ENCODE measurements at places on chromosomes 2 and 18. TPM values are rescaled to one million over a fixed set of nuclear protein-coding genes. Genes with fewer than 3 reads are reported as not detected.

The CCDC150 gene
- 0.46 TPM for total RNA-seq

The REG1A gene
- total RNA-seq, result 40,006 TPM

The GRB14 gene
- total RNA-seq, result 21.5 TPM

The TCF23 gene
- 0.03 TPM for total RNA-seq

The FBLN7 gene
- total RNA-seq, result 0.81 TPM

The LRRC30 gene
- total RNA-seq, result not detected

The TANC1 gene
- total RNA-seq, result 12.1 TPM

The GCG gene
- 299 TPM for total RNA-seq

The PSMA8 gene
- total RNA-seq, result not detected

The BABAM2 gene
- 15.2 TPM for total RNA-seq

The WDPCP gene
- total RNA-seq, result 6.1 TPM

The TRPM8 gene
- 1.00 TPM for total RNA-seq

The ZNF516 gene
- total RNA-seq, result 14.9 TPM

The CHRND gene
- total RNA-seq, result not detected

The FARSB gene
- total RNA-seq, result 12.6 TPM

GRCh38 chr2:175430236-175430635 is 248.7 kb upstream of the ATP5MC3 start:
- DNase-seq, result no peak

DNA sequence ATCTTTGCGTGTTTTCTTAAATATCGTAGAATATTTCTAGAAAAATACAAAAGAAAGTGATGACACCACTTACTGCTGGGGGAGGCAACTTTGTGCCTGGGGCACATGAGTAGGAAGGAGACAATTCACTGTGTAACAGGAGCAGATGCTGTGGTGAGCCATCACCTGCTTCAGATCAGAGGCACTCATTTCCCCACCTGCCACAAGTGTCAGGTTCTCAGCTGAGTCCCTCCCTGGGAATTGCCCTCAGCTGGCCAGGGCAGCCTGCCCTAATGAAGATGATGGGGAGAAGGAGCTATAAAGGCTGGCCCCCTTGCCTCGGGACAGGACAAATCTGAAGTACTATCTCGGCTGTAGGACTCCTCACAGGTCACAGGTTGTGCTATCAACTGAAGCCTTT is 322.8 kb downstream of the STK39 start:
- no peak for DNase-seq

DNA sequence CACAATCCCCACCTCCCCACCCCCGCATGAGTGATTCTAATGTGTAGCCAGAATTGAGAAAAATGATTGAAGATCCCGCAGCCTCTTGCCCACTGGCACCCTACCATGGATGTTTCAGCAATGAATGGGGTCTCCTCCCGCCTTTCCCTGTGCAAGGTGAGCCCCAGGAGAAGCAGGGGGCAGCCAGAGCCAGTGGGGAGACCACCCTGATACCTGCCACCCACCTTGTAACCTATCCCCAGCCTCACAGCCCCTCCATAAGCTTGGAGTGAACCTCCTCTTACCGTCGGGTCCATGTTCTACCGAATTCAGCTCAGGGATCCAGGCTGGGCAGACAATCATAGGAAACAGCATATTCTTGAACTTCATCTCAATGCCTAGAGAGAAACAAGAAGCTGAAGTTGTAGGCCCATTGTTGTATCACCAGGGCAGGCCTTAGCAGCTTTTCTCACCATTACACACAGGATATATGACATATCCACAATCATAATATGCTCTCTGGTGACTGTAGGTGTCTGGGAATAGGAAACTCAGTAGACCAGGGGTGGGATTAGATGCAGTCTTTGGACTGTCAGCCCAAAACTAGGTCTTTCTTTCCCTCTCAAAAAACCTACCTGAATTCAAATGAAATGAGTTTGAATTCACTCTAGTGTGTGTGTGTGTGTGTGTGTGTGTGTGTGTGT is 30.9 kb downstream of the XDH start:
- DNase-seq, result no peak

GRCh38 chr18:1150344-1150743 is 245.7 kb downstream of the ADCYAP1 start:
- no peak for DNase-seq

GRCh38 chr18:3782901-3783300 is 332.9 kb downstream of the TGIF1 start:
- no peak for DNase-seq

GRCh38 chr18:41644466-41644865 is 310.6 kb upstream of the PIK3C3 start:
- no peak for DNase-seq

GRCh38 chr2:174059178-174059883 is 94.2 kb upstream of the SP3 start:
- DNase-seq, result no peak

GRCh38 chr2:241514553-241514952 is 6.2 kb upstream of the STK25 start:
- no peak for DNase-seq

GRCh38 chr2:36672199-36672598 is 24.3 kb upstream of the VIT start:
- DNase-seq, result no peak

DNA sequence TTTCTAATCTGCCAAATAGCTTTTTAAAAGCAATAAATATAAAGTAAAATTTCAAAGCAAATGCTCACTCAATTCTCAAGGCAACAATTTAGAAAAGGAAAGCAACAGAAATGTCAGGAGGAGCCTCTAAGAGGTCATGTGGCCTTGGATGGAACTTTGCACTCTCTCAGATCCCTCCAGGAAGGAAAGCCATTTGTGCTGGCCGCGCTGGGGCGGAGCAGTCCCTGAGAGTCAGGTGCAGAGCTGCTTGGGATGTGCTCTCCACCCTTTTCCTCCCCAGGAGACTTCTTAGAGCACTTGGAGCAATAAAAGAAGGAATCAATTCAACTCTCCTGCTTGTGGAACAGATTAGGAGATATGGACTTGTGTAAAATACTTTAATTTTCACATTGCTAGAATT is 379.8 kb upstream of the LINC00305 start:
- no peak for DNase-seq

- DNase-seq, result no peak
Measured at GRCh38 chr2:238658054-238658407, 189.9 kb upstream of the TWIST2 start.

DNA sequence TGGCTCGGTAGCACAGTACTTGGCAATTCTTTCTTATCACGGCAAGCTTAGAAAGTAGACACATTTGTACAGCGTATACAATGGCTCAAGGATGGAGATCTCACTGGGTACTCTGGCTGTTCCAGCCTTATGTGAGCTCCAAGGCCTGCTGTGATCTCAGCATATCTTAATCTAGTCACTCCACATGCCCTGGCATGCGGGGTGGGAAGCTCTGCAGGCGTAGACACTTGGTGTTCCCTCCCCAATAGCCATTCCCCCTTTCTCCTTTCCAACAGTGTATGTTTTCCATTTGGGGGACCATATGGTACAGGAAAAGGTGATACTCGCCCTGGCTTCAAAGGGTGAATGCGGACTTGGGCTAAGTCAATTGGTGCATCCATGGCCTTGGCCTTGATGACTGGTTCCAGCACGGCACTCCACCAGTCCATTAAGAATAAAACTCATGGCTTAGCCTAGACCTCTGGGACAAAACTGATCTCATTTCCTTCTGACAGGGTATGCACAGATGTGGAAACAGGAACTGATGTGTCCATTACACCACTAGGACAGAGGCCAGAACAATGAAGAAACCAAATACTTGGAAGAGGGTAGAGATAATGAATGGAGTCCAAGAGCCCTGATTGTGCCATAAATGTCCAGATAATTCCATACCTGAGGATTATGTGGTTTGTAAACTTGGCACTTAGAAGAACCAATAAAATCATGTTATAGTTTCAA is 28.4 kb downstream of the TGIF1 start:
- no peak for DNase-seq

- no peak for DNase-seq
Measured at GRCh38 chr2:100057901-100058261, 84.5 kb downstream of the AFF3 start.

- DNase-seq, result no peak
Measured at GRCh38 chr2:184053326-184053725, 545.0 kb upstream of the ZNF804A start.

DNA sequence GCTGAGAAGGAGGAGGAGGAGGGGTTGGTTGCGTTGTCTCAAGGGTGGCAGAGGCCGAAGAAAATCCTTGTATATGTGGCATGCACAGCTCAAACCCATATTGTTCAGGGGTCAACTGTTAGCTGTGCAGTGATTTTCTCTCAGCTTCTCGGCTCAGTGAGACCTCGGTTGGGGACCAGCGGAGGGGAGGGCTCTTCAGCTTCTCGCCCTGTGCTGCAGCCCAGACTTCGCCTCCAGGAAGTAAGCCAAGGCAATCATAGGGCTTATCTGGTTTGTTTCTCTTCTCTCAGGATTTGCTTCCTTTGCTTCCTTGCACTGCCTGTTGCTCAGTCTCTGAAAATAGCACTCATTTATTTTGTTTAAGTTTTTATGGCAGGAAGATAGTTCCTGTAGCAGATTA is 85.5 kb downstream of the SOWAHC start:
- no peak for DNase-seq

DNA sequence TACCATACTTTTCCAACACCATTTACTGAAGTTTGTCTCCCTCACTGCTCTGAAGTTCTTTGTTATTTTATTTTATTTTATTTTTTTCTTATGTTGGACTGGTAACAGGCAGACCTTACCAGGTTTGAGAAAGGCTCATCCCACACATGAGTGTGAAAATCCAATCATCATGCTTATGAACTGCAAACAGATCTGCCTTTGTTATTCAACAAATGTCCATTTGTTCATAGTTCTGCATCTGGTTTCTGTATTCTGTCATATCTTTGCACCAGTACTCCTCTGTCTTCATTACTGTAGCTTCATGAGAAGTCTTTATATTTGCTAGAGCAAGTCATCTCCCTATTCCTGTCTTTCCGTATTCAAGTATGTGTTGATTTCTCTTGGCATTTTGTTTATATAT is 5.3 kb downstream of the RNU2-63P start:
- no peak for DNase-seq

DNA sequence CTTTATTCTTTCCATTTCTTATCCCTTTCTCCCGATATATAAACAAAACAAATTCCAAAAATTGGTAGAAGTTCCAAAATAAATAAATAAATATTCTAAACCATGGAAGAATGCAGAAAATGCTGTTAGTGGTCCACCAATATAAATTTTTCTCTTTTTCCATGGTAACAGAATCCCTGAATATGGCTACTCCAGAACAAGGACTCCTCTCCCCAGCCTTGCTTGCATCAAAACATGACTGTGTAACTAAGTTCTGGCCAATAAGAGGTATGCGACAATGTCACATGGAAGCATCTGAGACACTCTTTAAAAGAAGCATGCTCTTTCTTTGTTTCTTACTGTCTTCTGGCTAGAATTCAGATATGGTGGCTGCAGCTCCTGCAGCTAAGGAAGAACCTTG is 325.1 kb upstream of the TANK start:
- DNase-seq, result no peak

- DNase-seq, result no peak
Measured at GRCh38 chr2:71492112-71492511, 38.8 kb downstream of the DYSF start.

DNA sequence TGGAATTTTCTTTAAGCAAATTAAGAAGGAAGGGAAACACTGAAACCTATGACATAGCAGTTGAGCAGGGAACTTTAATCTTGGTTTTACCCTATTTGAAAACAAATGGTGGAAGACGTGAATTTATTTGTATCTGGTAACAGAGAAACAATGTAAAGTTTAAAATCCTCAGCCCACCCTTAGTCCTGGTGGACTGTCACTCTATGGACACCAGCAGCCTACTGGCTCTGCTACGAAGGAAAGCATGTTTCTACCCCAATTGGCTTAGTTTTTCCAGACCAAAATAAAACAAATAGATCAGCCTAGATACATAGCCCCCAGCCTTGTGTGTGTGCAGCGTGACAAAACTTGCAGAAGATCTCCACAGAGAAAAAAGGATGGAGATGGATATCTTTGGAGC is 7.4 kb downstream of the ZEB2 start:
- no peak for DNase-seq

DNA sequence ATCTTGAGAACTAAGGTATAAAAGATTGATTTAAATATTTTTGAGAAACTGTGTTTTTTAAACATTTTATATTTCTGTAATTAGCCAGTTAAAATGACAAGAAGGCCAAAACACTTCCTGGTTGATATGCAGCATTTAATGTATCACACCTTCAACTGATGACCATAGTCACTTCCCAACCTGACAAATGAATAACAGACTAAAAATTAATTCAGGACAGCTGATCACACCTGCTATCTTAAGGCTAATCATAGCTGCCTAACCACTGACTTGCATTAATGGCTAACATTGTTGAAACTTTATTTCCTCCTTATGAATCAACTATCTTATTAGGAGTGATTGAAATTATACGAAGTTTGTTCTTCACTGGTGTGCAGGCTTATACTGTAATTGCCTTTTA is 125.8 kb upstream of the MSTN start:
- DNase-seq, result no peak

- DNase-seq, result no peak
Measured at GRCh38 chr18:35397976-35398375, 20.8 kb upstream of the ZNF396 start.

- DNase-seq, result no peak
Measured at GRCh38 chr18:7754258-7754657, 187.1 kb downstream of the PTPRM start.

- no peak for DNase-seq
Measured at GRCh38 chr2:48440103-48440390, 89.9 kb upstream of the STON1 start.

GRCh38 chr18:51789871-51790270 is 550.1 kb upstream of the DCC start:
- no peak for DNase-seq

DNA sequence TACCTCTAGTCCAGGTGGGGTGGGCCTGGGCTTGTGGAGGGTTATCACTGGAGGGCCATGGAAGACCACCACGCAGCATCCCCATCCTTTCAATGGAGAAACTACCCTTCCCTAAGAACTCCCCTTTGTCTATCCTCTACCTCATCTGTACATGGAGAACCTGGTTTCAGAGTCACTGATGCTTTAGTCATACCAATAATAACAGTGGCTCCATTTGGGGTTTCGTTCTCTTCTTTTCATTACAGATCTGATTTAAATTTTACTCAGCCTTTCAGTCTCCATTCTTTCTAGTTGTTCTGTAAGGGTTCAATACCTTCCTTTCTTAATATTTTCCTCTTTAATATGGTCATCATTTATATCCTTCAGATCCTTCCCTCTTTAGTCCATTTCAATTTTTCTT is 54.6 kb upstream of the ZFP36L2 start:
- no peak for DNase-seq

DNA sequence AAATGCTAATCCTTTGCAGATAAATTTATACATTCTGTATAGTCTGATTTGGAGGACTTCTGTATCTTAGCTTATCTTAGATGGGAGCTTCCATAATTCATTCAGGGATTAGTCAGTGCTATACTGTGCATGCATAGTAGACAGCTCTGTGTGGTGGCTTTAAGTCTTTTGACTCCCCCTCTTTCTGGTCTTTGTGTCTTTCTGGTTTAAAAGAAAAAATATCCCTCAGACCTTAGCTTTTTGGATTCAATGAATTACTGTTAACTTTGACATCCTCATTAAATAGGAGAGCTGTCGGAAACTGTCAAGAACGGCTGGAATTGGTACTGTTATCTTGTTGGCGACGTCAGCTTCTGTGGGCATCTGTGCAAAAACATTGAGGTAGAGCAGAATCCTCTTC is 130.4 kb downstream of the SPTBN1 start:
- no peak for DNase-seq

Data from pancreas (tissue), 10 donors.